Lower lobe of right lung (tissue), 2 donors: ENCODE measurements at places on chromosomes 3 and 15.

GRCh38 chr3:24303057-24303754 lies 191.4 kb downstream of the THRB start:
- peaks cover 6% of the 10 kb centered on the region for H3K4me1 ChIP-seq
- H3K4me3 ChIP-seq: no peak overlapping the region
- H3K27ac ChIP-seq: no peak overlapping the region
- H3K27me3 ChIP-seq: no peaks in the 10 kb centered on the region
- no peaks in the 10 kb centered on the region for H3K36me3 ChIP-seq
- no peak for DNase-seq

DNA sequence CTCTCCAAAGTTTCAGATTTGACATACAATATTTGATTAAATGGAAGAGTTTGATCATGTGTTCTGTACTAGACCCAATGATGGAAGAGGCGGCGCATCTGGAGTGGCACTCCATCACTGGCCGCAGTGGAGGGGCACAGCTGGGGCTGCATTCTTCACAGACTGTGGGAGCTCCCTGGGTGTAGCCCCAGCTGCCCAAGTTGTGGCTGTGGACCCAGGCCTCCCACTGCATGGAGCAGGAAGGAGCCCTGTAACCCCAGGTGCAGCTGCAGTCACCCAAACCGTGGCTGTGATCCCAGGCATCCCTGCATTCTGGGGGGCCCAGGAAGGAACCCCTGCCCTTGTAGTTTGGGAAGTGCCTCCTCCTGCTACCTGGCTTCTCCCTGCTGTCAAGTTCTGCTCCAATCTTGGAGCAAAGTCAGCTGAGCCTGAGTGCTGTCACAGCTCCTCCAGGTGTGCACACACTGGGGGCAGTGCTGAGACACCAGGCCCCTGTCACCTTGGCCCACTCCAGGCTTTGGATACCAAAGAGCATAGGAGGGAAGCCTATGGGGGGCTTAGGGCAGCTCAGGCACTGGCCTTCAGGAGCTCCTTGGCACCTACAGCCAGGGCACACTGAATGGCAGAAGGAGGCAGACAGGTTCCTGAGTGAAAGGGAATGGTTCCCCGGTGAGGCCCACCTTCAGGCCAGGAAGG lies 651.9 kb upstream of the BCHE start:
- no peaks in the 10 kb centered on the region for H3K36me3 ChIP-seq
- H3K4me3 ChIP-seq: no peak overlapping the region
- no peaks in the 10 kb centered on the region for H3K27me3 ChIP-seq
- no peak for DNase-seq
- no peak overlapping the region for H3K27ac ChIP-seq

DNA sequence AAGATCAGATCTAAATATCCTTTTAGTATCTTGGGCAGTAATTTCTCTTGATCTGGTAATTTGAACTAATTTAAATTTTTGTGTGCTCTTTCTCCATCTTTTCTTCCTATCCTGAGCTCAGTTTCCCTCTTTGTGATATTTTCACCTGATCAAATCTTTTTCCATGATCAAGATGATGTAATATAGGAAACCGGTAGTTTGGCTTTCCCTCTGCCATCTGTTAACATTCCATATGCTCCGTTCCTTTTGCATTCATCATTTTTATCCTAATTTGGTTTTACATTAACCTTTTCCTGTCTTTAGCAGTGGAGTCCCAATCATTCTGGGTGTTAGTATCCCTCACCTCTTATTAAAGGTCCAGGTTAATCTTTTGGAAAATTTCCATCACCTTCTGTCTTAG lies 5.9 kb upstream of the ABHD6 start:
- no peak overlapping the region for H3K4me3 ChIP-seq
- H3K27me3 ChIP-seq: no peaks in the 10 kb centered on the region
- peaks cover 2% of the 10 kb centered on the region for H3K4me1 ChIP-seq
- no peak for DNase-seq
- H3K36me3 ChIP-seq: no peaks in the 10 kb centered on the region
- H3K27ac ChIP-seq: no peak overlapping the region

- no peaks in the 10 kb centered on the region for H3K27me3 ChIP-seq
- H3K4me3 ChIP-seq: no peak overlapping the region
Measured at GRCh38 chr3:73602170-73602569, 22.6 kb downstream of the PDZRN3 start.

DNA sequence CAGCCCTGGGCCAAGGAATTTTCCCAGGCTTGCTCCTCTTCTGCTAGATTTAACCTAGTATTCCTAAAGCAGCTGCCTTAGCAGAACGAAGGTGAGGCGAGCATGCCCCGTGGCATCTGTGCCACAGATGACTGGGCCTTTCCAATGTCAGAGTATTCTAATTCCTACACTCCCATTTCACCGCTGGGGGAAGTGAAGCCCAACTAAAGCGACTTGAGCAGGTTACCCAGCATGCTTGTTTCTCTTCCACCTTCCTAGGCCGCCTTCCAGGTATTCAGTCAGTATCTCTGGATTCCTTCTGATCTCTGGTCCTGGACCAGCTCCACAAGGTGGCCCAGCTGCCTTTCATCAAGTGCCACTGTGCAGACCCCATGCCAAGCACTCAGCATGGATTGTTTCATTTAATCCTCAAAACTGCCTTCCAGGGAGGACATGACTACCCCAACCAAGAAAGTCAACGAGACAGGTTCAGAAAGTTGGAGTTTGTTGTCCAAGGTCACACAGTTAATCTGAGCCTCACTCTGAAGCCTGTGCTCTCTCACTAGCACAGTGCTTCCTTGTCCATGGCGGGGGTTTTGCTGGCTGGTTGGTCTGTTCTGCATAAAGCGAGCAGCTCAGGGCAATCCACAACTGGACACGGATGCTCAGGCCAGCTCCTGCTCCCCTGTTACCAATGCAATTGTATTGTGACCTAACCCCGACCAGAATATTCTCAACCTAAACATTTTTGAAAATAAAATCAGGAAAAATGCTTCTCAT lies 15.1 kb downstream of the MYO5C start:
- peaks cover 7% of the 10 kb centered on the region for H3K4me1 ChIP-seq
- H3K27me3 ChIP-seq: no peaks in the 10 kb centered on the region
- no peak overlapping the region for H3K27ac ChIP-seq
- H3K4me3 ChIP-seq: no peak overlapping the region
- DNase-seq: no peak

GRCh38 chr3:94561094-94561493 lies 498.2 kb downstream of the NSUN3 start:
- H3K27ac ChIP-seq: no peak overlapping the region
- DNase-seq: no peak
- H3K36me3 ChIP-seq: no peaks in the 10 kb centered on the region
